Foreskin keratinocyte (primary cell): ENCODE measurements at places on chromosomes 16 and 17.

GRCh38 chr16:11263737-11264136 is 5.4 kb downstream of the TNP2 start:
- DNase-seq = no peak

DNA sequence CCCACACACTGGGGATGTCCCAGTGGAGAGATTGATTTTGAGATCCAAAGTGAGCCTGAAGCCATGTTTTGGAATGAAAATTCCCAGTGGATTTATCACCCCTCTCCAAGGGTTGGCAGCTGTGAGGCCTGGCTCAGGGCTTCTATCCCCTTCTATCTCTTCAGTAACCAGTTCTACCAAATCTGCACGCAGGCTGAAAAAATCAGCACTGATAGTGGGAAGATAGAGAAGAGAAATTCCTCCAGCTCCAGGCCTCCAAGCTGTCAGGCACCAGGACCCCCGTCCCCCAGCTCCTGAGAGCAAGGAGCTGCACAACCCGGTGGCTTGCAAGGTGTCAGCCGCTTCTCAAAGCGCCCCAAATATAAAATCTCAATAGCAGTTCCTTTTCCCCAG is 1.0 kb downstream of the FLOT2 start:
- DNase-seq = no peak

DNA sequence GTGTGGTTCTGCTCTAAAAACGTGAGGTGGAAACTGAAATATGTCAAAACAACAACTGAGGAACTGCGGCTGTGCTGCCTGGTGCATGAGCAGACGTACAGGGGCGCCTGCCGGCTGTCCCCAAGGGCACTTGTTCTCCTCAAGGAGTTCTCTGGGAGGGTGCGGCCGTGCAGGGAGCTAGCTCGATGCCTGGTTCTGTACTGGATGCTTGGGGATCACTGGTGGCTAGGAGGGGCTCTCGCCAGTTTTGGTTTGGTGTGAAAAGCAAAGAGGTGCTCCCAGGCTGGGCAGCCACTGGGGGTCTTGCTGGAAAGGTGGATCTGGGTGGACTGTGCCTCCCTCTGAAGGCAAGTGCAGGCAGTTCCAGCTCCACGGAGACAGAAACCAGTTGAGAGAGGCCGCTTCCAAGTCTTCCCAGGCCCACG is 41.9 kb upstream of the ATP2A3 start:
- DNase-seq = no peak

- no peak for DNase-seq
Measured at GRCh38 chr16:89860747-89861304, 12.6 kb upstream of the TCF25 start.

DNA sequence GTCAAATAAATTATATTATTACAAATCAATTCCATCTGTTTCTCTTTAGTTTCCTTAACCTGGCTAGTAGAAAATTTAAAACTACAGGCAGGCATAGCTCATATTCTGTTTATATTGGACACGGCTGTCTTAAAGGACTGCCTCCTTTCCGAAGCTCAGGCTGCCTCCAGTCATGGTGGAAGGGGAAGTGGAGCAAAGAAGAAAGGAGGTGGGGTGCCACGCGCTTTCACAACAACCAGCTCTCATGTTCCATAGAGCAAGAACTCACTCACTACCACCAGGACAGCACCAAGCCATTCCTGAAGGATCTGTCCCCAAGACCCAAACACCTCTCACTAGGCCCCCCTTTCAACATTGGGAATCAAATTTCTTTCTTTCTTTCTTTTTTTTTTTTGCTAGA is 149.3 kb upstream of the KCNJ18 start:
- DNase-seq = no peak

- no peak for DNase-seq
Measured at GRCh38 chr16:11231367-11231970, 24.5 kb downstream of the SOCS1 start.

DNA sequence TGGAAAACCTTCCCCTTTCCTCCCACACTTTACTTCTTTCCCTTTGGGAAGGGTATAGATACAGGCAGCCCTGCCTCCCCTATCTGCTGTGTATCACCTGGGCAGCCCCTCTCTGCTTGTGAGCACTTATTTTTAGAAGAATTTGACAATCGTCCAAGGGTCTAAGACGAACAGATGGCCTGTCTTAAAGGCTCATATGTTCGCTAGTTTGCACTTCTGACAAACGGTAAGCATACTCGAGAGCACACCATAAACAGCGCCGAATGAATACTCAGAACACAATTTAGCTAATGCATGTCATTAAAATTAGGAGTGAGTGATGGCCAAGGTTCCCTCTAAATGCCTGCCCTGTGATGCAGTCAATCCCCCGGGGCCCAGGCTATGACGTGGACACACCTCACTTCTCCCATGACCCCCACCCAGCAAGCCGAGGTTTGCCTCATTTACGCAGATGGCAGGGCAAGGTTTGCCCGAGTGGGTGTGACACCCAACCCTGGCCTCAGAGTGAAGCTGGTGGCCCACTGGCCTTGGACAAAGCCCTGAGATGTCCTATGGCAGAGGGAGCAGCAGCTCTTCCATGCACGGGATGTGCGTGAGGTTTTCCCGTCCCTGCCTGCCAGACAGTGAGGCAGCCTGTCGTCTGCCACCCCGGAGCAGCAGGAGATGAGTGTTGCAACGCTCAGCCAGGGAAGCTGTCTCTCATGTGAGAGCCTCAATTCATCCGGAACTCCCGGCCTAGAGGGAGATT is 125.2 kb downstream of the C16orf78 start:
- DNase-seq = no peak

GRCh38 chr16:31785126-31785525 is 88.5 kb upstream of the ZNF267 start:
- peak; percentile 9 for DNase-seq

DNA sequence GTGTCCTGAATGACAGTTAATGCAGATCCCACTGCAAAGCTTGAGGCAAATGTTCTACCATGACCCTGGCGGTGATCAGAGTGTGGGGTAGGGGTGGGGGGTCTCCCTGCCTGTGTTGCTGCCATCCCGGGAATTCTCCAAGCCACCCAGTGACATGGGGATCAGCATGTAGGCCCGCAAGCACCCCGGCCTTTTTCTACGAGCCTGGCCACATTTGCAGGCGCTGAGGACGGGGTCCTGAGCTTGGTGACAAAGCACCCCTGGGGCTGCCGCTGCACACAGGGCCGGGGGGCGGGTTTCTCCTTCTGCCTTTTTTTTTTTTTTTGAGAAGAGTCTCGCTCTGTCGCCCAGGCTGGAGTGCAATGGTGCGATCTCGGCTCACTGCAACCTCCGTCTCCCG is 35.8 kb downstream of the SLC7A5 start:
- no peak for DNase-seq

DNA sequence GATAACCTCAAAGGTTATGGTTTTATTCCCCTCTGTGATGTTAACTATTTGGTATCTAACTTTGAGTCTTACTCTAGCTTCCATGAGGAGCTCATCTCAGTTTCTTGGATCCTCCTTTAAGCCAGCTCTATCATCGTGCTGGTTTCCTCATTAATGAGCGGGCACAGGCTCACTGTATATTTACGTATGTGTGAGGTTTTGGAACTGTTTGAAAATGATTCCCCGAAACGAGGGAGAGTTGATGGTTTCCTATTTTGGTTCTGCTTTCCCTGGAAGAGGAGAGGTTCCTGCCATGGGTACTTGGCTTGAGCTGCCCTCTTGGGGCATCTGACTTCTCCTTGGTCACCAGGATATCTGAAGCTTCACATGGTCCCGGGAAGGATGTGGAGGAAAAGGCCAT is 32.7 kb upstream of the PIK3R6 start:
- DNase-seq = no peak

DNA sequence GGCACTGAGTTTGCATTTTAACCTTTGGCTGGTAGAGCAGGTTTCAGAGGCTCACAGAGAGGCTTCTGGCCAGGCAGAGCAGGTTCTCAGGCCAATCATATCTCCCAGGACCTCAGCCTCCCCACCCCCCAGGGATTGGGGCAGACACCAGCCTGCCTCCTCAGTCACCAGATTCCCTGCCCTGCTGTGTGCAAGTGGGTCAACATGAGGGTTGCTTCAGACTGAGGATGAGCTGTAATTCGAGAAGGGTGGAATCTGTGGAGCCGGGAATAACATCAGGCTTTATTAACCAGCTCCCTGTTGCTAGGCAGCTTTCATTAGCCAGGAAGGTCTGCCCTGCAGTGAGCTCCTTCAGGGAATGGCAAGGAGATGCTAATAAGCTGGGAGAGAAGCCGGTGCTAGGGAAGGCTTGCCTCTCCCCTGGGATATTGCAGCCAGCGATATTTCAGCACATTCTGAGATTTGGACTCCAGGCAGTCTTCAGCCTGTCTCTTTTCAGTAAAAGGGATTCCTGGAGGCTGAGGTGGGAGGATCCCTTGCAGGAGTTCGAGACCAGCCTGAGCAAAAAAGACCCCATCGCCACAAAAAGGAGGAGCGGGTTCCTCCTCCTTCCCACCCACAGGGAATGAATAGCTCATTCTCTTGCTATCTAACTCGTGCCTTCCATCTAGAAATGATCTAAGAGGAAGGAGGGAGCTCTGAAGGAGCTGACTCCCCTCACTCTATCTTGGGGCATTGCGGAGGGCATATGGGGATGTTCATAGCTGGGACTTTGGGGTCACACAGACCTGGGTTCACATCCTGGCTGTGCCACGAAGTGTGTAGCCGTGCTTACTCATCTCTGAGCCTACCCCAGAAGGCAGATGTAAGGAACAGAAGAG is 10.7 kb downstream of the SGSM2 start:
- DNase-seq = peak; percentile 44

- no peak for DNase-seq
Measured at GRCh38 chr17:2816688-2817087, 20.4 kb downstream of the RAP1GAP2 start.

DNA sequence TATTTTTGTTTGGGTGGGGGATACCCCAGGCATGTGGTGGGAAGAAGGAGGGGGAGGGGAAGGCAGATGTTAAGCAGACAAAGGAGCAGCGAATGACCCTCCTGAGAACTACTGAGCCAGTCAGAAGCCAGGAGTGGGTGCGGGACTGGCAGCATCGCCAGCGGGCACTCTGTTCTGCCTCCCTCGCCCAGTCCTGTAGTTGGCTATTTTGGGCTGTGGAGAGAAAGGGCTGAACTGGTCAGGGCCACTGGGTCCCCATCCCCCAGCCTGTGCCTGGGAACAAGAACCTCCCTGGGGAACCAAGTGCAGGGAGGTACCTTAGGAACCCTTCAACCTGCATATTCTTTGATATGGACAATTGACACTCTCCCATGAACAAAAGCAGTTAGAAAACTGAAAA is 6.4 kb downstream of the LRRC3C start:
- no peak for DNase-seq

DNA sequence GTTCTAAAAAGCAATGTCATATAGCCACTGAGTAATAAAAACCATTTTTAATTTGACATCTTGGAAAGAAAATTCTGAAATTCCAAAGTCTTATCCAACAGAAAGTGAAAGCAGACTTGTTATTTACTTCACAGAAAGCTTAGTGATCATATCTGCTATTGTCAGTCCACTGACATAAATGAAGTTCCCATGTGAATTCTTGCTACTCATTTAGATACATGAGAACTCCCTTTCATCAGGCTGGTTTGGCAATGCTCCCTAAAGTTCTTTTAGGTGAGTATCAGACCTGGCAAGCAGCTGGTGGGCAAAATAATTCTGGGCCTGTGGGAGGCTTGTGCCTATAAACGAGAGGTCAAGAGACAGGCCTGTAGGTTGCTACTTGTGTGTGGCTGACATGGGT is 23.4 kb downstream of the NME2 start:
- DNase-seq = no peak

DNA sequence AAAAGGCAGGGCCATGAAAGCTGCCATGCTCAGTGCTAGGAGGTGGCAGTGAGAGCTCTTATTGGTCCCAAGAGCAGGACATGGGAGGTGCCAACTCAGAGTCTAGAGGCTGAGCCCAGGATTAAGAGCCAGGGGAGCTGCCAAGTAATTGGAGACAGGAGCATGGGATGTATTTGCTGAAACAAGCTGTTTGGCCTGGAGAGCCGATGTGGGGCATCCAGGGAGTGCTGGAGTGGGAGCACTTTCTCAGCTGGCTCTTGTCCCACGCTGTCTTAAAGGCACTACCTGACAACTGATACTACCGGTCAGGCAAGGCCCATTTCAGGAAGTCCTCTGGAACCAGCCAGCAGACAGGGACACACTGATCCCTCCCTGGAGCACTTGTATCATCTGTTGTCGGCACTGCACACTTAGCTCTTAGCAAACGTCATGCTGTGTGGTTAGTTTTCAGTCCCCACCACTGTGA is 19.3 kb downstream of the ANKFN1 start:
- DNase-seq = no peak

GRCh38 chr17:10557422-10557821 is 8.0 kb upstream of the MYH2 start:
- no peak for DNase-seq

DNA sequence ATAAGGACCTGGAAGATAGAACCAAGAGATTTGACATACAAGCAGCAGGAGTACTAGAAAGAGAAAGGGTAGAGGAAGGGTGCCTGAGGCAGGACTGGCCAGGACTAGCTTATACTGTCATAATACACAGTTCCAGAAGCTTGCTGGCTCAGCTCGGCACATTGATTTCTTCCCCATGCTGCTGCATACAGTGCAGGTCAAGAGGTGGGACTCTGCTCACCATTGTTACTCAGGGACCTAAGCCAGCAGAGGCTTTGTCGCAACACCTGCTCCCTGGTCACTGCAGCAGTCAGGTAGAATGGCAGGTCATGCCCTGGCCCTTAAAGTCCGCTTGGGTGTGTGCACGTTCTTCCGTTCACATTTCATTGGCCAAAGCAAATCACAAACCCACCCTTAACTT is 32.8 kb downstream of the LDHD start:
- DNase-seq = no peak

GRCh38 chr17:81842725-81843504 is 8.1 kb upstream of the PPP1R27 start:
- DNase-seq = peak; percentile 38
